ENCODE measurements at places on chromosomes 12 and 14.

GRCh38 chr14:99419905-99420304, 60.8 kb downstream of the SETD3 start:
- DNase-seq: no peak

- no peak for DNase-seq
These were observed 20.1 kb downstream of the NOVA1 start for GRCh38 chr14:26577711-26578110.

- no peak for DNase-seq
These were observed 57.2 kb upstream of the C14orf132 start for GRCh38 chr14:95981965-95982364.

DNA sequence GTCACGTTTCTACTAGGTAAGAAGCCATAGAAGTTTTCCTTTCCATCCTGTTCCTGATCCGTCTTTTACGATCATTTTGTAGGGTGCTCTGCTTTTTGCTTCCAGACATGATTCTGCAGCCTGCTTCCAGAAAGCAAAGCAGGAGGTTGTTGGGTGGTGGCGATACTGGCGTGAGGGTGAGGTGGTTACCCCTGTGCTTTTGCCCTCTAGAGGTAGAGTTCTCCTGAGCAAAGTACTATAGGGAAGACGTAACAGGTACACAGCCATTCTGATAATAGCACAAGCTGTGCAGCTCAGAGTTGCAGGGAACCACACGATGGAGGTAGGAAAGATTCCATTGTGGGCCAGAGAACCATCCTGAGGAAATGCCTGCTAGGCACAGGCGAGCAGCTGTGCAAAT, 186.0 kb downstream of the PAH start:
- no peak for DNase-seq

DNA sequence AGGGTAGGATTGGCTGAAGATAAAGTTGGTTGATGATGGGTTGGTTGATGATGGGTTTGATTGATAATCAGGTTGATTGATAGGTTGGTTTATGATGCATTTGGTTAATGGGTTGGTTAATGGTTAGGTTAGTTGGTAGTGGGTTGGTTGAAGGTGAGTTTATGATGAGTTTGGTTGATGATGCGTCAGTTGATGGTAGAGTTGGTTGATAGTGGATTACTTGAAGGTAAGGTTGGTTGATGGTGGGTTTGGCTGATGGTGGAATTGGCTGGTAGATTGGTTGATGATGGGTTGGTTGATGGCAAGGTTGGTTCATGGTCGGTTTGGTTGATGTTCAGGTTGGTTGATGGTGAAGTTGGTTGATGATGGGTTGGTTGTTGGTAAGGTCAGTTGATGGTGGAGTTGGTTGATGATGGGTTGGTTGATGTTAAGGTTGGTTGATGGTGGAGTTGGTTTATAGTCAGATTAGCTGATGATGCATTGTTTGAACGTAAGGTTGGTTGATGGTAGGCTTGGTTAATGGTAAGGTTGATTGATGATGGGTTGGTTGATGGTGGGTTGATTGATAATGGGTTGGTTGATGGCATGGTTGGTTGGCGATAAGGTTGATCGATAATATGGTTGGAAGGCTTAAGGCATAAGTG, 146.4 kb downstream of the ADGRD1 start:
- DNase-seq: no peak

- DNase-seq: no peak
These were observed 34.2 kb downstream of the BICD1 start for GRCh38 chr12:32140877-32141276.

- DNase-seq: no peak
These were observed 19.4 kb upstream of the LIMA1 start for GRCh38 chr12:50302686-50303085.

GRCh38 chr12:1703771-1704722, 13.2 kb downstream of the ADIPOR2 start:
- DNase-seq: no peak

GRCh38 chr12:132500142-132500855, 10.3 kb downstream of the FBRSL1 start:
- no peak for DNase-seq

- DNase-seq: no peak
These were observed 65.9 kb downstream of the RFX4 start for GRCh38 chr12:106648736-106649135.

- DNase-seq: no peak
These were observed 6.4 kb upstream of the WSCD2 start for GRCh38 chr12:108122644-108123043.

GRCh38 chr14:98085751-98086150, 1186.2 kb downstream of the BCL11B start:
- DNase-seq: no peak

- DNase-seq: no peak
These were observed 244.7 kb downstream of the KCNH5 start for GRCh38 chr14:62800577-62800976.

DNA sequence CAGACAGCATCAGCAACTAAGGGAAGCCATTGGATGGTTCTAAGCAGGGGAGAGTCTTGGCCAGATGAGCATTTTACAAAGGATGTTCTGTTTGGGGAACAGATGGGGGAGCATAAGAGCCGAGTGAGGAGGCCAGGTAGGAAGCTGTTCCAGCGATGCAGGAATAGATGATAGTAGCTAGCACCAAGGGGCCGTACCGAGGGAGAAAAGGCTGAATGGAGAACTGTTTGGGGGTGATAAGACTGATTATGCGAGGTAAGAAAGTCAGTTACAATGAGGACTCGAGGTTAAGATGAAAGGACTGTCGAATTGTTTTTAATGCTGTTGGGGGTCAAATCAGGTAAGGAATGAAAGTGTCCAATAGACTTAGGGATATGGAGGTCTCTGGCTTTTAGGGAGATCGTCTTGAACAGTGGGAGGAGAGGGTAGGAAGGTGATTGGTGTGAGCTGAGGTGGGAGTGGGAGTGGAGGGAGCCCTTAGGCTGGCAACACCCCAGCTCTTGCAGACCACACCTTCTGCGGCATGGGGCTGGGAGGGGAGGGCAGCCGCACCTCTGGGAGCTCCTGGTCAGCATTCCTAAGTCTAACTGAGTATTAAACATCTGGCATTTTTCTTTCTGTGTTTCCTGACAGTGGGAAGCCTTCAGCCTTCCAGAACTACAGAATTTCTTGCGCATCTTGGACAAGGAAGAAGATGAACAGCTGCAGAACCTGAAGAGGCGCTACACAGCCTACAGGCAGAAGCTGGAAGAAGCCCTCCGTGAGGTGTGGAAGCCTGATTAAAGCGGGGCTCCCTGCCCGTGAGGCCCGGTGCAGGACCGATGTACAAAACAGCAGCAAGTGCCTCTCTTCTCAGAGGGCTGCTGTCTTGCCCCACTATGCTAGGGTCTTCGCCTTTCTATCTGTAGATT, 64.8 kb downstream of the GNS start:
- DNase-seq: no peak

DNA sequence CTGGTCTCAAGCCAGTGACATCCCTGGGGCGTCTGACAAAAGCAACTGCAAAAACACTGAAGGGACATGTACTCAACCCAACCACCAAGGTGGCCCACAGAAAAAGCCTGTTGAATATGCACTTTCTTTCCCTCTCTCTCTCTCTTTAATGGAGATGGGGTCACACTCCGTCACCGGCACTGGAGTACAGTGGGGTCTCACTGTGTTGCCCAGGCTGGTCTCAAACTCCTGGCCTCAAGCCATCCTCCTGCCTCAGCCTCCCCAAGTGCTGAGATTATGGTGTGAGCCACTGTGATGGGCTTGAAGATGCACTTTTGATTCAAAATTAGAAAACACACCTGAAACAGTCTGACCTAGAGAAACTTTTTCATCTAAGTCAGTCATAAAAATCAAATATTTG, 7.2 kb upstream of the CD27 start:
- DNase-seq: no peak

DNA sequence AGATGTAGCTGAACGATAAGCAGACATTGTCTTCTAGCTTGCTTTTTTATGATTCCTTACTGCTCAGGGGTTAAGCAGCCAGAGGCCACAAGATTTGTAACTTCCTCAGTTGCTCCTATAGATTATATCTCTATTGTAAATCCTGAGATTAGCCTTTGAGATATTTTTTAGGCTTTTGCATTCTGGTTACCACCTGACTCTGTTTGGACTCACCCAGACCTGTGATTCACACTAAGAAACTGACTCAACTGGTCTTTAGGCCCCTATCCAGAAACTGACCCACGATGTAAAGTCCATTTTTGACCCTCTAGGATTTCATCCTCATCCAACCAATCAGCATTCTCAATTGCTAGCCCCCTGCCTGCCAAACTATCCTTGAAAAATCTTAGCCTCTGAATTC, 194.4 kb downstream of the RASSF9 start:
- DNase-seq: no peak

DNA sequence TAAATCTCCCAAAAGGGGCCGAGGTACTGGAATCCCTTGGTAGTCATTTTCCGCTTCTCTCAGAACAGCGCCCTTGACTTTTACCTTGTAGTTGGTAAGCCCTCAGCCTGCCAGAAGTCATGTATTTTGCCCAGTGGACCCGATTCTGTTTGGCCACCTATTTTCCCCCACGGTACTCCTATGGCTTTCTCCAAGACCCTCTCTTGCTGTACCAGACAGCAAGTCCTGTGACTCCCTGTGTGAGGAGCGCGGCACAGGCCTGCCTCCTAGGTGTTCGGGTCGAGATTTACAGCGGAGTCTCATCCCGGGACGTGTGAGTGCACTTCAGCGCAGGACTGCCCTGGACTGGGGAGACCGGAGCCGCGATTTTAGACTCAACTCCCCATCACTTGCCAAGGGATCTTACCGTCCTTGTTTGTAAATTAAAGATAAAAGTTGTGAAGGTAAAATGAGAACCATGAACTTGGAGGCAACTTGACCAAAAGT, 1.1 kb upstream of the MBD6 start:
- DNase-seq: peak; percentile 43

GRCh38 chr12:132529906-132530305, 40.0 kb downstream of the FBRSL1 start:
- DNase-seq: no peak

DNA sequence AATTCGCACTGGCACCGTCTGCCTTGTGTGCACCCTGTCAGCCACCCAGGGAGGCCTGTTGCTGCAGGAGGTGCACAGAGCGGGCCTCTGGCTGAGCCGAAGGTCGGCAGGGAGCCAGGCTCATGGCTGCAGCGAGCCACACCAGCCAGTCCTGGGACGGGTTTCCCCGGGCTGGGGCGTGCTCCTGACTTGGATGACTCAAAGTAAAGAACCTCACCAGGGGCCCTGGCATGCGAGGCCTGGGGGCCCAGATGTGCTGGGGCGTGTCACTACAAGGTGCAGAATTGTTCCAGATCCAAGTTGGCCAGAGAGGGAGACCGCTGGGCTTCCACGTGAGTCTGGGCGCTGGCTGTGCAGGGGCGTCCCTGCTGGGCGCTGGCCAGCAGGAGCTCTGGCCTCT, 34.5 kb downstream of the FBRSL1 start:
- no peak for DNase-seq

- no peak for DNase-seq
These were observed 22.1 kb downstream of the OR10P1 start for GRCh38 chr12:55658635-55659391.

- no peak for DNase-seq
These were observed 484 bp downstream of the PPP1CC start for GRCh38 chr12:110742096-110742717.

DNA sequence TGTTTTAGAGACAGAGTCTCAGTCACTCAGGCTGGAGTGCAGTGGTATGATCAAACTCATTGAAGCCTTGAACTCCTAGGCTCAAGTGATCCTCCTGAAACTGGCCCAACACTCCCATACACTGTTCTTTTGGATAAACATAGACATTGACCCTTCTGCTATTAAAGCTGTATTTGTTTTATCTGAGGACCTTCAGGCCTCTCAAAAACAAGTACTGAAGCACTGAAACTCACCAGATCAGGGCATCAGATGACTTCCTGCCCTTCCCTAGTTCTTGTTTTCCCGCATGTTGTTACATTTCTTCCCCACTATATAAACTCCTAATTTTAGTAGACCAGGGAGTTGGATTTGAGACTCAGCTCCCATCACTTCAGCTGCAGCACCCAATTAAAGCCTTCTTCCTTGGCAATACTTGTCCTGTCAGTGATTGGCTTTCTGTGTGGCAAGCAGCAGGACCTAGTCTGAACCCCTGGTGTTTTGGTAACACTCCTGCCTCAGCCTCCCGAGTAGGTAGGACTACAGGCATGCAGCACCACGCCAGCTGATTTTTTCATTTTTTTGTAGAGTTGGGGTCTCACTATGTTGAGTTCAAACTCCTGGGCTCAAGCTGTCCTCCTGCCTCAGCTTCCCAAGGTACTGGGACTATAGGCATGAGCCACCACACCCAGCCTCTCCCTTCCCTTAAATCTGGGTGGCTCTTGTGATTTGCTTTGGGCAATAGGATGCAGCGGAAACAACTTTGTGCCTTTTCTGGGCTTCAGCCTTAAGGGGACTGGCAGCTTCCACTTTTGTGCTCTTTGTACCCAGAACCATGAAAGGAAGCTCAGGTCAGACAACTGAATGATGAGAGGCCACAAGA, 12.5 kb upstream of the IFT81 start:
- no peak for DNase-seq

- DNase-seq: no peak
These were observed 236.4 kb downstream of the PAWR start for GRCh38 chr12:79454338-79454843.

- no peak for DNase-seq
These were observed 53.2 kb upstream of the HIF1A start for GRCh38 chr14:61641914-61642613.

DNA sequence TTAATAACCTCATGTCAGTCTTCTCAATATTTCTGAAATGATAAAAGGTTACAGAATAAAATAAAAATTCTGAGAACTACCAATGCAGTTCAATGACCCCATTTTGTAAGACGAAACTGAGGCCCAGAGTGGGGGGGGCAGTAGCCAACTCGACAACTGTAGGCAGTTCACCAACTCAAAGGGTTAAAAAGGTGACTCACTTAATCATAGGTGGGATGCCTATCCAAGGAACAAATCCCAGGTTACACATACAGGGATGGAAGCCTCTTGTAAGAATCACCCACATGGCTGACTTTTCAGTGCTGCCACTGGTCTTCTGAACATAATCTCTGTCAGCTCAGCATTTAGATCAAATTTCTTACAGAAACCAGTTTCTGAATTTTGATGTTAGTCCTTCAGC, 10.9 kb downstream of the PPM1H start:
- no peak for DNase-seq

DNA sequence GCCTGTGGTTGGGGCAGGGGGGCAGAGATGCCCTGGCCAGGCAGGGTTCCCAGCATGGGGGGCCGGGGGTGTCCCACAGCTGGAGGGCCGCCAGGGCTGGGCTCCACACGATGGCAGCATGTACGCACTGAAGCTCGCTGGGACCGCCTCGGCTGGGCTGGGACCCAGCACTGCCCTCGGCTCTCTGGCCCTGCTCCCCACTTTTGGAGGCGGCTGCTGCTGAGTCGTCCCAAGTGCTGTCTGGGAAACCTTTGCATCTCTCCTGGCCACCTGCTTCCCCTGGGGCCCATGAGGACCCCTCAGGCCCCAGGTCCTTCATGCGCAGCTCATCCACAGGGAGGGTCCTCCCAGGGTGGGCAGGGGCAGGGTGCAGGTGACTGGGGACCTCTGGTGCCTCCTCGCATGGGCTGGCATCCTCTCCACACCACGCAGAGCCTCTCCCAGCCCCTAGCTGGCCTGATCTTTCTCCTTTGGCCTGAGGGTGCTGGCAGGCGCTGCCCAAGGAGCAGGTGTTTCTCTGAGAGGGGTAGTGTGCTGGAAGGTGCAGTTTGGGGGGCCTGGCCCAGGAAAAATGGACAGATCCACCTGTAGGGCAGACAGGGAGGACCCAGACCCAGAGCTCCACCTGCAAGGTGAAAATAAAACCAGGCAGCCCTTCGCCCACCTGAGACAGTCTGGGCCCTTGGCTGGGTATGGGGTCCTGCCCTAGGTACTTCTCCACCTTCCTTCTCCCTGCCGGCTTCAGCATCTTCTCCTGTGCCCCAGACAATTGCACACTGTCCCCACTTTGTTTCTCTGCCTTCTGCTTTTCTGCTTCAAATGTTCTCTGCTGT, 46.9 kb downstream of the DLK1 start:
- DNase-seq: no peak

Measured in stimulated activated CD4-positive, alpha-beta T cell treated with anti-CD3 and anti-CD28 coated beads, Interleukin-2, amount 100 ng/mL, for 24 hours (primary cell).